ENCODE measurements at places on chromosomes 6 and 20. TPM values are rescaled to one million over a fixed set of nuclear protein-coding genes. Genes with fewer than 3 reads are reported as not detected.

Gene FOXC1
- total RNA-seq = 3.5 TPM

Gene ARMH2
- not detected for total RNA-seq

Gene VSTM2L
- total RNA-seq = 9.0 TPM

Gene FAM209A
- total RNA-seq = not detected

Gene IPCEF1
- total RNA-seq = 0.94 TPM

Gene DST
- 242 TPM for total RNA-seq

Gene IFNGR1
- total RNA-seq = 61.8 TPM

Gene DEFB113
- total RNA-seq = not detected

Gene SGK2
- not detected for total RNA-seq

Gene CGA
- not detected for total RNA-seq

Gene HCRTR2
- not detected for total RNA-seq

Gene FABP7
- not detected for total RNA-seq

Gene ADA
- total RNA-seq = 40.7 TPM

Gene SPAG4
- 3.5 TPM for total RNA-seq

Measured in hair follicular keratinocyte (primary cell).